ENCODE measurements at places on chromosomes 16 and 17.

- no peak for DNase-seq
Measured at GRCh38 chr17:62868723-62869122, 60.6 kb upstream of the MARCHF10 start.

GRCh38 chr16:12455287-12455798, 348.3 kb downstream of the CPPED1 start:
- peak; percentile 67 for DNase-seq

DNA sequence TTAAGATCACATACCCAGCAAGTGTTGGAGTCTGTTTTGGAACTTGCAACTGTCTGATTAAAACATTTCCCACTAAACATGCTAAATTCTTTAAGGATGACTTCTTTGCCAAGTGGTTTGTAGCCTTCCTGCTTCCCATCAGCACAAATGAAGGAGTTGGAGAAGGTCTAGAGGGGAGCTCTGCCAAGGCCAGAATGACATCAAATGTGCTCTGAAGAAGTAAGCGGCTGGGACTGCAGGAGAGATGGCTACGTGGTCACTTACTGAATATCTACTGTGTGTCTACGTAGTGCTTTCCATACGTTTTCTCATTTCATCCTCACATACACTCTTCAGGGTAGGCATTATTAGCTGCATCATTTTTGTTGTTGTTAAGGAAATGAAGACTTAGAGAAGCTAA, 135.7 kb upstream of the NLRP1 start:
- no peak for DNase-seq

GRCh38 chr17:73027130-73027741, 65.3 kb downstream of the SLC39A11 start:
- DNase-seq, result no peak

DNA sequence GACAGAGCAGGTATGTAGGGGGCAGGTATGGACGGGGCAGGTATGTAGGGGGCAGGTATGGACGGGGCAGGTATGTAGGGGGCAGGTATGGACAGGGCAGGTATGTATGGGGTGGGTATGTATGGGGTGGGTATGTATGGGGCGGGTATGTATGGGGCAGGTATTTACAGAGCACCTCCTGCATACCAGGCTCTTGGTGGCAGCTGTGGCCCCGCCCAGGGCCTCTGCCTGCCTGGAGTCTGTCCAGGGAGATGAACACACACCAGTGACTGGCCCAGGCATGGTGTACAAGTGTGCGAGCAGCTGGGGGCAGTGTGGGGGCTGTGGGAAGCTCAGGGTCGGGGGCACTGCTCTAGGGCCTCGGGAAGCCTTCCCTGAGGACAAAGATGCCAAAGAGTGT, 4.4 kb downstream of the RPL3L start:
- DNase-seq, result no peak

DNA sequence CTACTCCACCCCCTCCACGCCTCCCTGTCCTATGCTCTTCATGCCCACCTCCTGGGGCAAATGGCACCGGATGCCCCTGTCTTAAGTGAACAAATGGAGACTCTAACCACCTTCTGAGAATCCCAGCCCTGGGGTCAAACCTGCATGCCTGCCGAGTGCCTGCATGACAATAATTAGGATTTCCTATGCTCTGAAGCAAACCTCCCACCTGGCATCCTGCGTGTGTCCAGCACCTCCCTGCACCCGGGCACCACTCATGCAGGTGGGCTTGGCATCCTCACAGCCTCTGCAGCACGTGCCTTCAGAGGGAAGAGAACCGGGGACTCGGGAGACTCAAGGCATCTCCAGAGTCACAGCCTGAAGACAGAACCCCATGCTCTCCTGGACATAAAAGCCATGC, 11.2 kb upstream of the KIFC3 start:
- no peak for DNase-seq

DNA sequence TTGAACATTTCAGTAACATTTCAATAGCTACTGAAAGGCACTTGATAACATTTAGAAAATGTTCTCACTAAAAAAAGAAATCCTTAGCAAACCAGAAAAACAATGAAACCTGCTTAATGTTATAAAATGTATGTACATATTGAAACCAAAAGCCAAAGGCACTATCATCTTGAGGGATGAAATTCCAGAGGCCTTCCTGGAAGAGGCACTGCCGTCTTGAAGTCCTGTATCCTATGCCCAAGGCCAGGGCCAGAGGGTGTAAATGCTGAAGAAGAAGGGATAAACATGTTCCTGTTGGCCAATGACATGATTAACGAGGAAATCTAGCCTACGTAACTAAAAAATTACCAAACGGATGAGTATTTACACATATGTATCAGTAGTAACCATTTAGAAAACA, 57.0 kb upstream of the DNAH17 start:
- DNase-seq, result no peak

DNA sequence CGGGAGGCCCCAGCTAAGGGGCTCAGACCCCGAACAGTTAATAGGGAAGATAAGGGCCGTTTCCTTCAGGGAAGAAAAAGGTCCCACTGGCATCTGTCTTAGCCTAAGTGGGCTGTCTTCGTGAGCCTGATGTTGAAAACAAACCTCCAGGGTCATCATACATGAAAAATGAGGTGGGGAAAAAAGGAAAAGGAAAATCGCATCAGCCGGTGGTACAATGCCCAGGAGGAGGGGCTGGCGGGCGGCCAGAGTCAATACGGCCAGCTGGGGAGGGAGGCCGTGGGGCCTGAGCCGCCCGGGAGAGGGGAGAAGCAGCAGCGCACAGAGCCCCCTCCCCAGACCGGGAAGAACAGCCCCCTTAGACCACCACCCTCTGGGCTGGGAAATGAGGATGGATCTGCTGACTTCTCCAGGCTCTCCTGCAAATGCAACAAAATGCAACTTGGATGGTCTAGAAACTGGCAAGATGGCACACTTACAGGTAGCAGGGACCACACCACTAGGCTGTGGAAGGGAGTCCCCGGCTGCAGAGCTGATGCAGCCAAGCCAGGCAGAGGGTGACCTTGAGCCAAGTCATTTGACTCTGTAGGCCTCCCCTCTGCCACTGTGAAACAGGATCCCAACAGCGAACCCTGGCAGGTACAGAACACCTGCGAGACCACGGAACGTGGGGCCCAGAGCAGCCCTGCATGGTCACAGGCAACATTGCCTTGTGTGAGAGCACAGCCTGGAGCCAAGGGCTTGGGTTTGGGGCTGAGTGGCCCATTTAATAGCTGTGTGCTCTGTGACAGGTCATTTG, 448.5 kb downstream of the SOX9 start:
- DNase-seq, result no peak

DNA sequence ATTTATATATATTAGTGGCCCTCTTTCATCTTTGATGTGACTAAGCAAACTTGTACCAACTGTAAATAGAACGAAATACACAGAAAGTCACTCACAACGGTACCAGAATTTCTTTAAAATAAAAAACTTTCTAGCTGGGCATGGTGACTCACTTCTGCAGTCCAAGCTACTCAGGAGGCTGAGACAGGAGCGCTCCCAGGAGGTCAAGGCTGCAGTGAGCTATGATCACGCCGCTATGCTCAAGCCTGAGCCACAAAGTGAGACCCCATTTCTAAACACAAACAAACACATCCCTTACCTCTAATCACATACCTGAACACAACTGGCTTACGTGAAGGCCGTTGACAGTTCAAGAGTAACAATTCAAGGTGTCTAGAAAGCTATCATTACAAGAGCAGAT, 29.7 kb downstream of the STAT5B start:
- DNase-seq, result no peak

- no peak for DNase-seq
Measured at GRCh38 chr17:44903012-44903685, 3.9 kb upstream of the EFTUD2 start.

DNA sequence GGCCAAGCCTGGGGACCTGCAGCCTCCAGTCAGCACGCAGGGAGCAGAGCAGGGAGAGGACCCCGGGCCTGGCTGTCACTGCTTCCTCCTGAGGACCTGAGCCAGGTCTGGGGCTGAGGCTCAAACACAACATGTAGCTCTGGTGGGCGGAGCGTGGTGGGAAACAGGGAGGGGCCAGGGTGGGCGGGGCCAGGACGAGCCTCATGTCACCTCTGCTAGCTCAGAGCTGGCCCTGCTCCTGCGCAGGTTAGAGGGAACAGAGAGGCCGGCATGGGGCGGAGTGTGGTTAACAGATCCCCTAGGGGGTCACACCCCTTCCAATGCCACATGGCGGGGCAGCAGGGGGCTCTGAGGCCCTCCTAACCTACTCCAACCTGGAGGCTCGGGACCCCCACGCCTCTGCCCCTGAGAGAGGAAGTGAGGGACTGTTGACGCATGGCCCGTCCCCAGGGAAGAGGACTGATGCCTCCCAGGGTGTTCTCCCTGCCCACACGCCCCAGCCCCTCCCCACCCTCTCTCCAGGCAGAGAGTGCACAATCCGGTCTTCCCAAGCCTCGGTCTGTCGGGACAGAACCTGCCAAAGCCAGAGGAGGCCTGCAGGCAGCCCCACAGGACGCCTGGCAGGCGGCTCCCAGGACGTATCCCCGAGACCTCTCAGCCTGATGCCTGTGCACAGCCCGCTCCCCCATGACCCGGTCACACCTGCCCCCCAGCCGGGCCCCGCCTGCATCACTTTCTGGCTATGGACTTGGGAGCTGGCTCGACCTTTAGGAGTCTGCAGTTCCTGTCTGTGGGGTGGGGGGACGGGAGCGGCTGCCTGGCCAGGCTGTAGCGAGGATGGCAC, 15.2 kb downstream of the PIEZO1 start:
- DNase-seq, result no peak

DNA sequence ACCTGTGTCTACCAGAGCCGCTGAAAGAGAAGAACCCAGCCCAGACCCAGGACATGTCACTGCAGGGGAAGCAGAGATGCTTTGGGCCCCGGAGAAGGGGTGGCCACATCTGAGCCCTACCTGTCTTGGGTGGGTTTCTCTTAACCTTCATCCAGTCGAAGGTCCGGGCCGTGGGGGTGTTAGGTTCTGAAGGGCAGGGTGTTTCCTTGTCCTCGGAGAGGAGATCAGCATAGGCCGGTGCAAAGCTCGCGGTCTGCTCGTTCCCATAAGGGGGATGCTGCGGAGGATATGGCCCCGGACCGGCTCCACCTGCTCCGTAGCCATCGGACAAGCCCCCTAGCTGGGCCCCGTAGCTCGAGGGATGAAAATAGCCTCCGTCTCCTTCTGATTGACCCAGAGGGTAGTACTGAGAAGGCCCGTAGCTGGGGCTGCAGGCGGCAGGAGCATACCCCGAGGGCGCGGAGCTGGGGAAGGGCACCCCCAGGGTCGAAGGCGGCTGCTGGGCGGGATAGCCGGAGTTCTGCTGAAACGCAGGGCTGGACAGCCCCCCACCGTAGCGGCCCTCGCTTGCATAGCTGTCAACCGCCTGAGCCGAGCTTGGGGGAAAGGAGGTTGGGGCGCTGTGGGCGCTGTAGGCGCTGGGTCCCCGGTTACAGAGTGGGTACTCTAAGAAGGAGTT, 464 bp downstream of the HOXB1 start:
- no peak for DNase-seq

DNA sequence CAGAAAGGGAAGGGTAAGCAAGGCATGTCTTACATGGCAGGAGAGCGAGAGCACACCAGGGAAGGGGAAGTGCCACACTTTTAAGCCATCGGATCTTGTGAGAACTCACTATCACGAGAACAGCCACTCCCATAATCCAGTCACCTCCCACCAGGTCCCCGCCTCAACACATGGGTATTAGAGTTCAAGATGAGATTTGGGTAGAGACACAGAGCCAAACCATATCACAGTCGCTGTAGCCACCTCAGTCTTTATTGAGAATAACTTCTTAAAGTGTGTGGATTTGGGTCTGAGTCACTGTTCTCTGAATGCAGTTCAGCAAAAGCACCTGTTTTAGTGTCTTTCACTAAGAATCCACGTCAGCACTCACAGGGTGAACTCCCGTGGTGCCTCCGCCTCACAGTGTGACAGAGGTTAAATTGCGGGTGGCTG, 195.2 kb upstream of the CHMP6 start:
- no peak for DNase-seq

DNA sequence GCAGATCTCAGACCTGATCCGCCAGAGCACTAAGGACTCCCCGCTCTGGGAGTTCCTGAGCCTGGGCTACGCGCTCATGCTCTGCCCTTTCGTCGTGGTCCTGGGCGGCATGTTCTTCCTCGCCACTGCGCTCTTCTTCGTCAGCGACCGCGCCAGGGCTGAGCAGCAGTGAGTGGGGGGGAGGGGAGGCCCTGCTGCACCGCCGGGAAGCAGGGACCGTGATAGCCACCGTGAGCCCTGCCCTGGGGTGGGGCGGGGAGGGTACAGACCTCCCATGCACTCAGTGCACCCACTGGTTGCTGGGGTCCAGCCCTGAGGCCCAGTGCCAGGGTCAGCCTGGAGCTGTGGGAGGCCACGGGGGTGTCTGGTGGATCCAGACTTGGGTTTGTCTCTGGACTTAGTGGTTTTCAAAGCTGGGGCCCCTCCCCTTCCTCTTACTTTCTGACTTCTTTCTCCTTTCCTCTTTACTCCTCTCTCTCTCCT, 18.9 kb downstream of the MYBBP1A start:
- DNase-seq, result peak; percentile 49

- no peak for DNase-seq
Measured at GRCh38 chr17:31529841-31530251, 138.4 kb downstream of the RAB11FIP4 start.

- DNase-seq, result no peak
Measured at GRCh38 chr16:78317564-78318240, 218.2 kb downstream of the WWOX start.

DNA sequence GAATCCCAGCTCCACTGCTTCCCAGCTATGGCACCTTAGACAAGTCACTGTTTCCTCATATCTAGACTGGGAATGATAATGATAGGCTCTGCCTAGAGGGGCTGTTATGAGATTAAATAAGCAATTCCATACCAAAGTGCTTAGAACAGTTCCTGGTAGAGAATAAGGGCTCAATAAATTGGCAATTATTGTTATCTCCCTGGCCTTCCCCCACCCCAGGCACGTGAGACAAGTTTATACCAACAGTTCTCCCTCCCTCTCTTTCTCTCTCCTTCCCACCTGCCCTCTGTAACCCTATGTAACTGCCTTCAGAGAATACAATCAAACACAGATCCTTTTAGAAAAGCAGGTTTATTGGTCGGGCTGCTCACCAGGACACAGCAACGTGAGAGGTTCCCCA, 13.9 kb upstream of the STAT3 start:
- DNase-seq, result no peak

- no peak for DNase-seq
Measured at GRCh38 chr17:31379597-31380205, 11.8 kb upstream of the RAB11FIP4 start.

GRCh38 chr16:84675884-84676283, 23.9 kb upstream of the USP10 start:
- DNase-seq, result no peak

DNA sequence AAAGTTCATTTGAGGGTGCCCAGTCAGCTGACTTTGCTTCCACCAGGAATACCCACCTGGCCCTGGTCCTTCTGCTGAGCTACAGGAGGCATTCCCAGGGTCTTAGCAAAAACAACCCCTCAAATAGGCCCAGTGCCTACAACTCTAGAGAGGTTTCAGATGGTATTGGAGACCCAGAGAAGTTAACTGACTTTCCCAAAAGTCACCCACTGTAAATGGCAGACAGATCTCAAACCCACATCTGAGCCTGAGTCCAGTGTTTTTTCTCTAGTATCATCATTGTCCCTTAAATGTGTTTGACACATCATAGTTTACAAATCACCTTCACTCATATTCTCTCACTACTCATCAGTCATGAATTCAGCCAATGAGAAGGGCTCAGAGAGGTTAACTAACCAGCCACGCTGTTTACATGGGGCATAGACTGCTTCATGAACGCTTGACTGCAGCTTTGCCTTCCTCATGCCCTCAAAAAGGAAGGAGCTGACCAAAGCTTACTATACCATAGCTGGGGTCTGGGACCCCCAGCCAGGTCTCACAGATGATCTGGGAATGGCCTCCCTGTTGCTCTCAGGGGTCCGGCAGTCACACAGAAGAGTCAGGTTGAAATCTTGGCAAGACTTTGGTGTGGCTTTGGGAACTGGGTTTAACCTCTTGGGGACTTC, 3.7 kb downstream of the PHOSPHO1 start:
- DNase-seq, result no peak

Measured in cardiac muscle cell (in vitro differentiated cells and primary cell).